ENCODE measurements at places on chromosomes 1 and 21.

DNA sequence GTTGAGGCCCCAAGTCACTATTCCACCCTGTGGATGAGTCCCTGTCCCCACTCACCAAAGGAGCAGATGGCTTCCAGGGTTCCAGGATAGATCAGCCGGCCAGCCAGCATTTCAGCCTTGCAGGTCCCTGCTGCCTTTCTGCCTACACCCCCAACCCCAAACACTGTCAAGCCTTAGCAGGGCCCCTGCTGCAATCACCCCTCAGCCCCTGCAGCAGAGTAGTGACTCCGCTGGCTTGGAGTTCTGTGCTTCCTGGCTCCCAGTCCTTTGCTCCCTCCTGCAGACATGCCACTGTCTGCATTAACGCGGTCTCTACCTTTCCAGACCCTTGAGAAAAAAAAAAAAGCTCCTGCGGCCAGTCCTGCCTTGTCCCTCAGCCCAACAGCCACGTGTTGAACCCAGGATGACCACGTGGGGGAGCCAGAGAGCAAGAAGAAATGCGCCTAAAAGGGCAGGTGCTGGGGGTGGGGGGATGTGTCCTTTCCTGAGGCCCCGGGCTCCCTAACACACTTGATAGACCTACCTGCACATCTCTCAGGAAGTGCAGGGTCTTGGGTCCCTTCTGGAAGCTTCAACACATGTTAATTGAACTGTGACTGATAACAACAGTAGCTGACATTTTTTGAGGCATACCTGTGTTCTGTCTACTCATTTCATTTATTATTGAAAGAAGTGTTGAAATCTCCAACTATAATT lies 37.4 kb downstream of the RASSF5 start:
- DNase-seq: no peak

DNA sequence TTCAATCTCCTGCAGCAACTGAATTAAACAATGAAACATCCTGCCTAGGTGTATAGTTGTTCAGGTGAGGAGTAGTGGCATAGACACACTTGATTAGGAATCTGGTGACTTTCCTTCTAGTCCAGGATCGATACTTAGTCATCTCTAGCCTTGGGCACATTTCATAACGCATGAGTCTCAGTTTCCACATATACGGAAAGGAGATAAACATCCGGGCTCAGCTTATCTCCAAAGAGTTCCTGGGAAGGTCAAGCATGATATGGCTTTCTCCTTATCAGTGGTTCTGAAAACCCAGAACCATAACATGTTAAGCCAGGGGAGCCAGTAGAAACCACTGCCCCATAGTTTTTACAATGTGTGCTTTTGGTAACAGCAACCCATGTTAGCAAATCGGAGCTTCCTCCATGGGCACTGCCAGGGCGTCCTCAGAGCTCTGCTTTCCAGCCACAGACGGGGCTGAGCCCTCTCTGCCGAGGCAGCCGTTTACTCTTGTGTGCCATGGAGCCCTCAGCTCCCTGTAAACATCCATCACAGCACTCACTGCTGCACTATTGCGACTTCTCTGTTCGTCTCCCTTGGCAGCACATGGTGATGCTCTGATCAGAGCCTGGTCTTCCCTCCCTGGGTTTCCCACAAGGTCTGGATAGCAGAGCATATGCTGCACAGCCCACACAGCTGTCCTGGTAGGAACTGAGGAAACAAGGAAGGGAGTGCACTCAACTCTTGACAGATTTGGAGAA lies 34.6 kb downstream of the RUNX1 start:
- DNase-seq: no peak

DNA sequence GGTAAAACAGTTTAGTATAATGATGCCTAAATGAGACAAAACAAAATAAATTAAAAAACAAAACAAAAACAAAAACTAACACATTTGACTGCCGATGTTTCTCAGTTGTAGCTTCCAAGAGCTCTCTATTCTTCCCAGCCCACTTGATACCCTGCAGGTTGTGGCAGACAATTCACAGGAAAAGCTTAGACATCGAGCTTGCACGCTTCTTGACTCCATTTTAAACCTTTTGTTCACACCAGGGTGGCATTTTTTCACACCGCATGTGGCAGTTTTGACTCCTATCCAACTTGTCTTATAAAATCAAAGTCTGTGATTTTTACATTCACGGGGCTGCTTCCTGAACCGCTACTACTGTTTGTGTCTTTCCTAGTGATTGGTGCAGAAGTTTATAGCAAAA lies 575.9 kb downstream of the USP25 start:
- no peak for DNase-seq

DNA sequence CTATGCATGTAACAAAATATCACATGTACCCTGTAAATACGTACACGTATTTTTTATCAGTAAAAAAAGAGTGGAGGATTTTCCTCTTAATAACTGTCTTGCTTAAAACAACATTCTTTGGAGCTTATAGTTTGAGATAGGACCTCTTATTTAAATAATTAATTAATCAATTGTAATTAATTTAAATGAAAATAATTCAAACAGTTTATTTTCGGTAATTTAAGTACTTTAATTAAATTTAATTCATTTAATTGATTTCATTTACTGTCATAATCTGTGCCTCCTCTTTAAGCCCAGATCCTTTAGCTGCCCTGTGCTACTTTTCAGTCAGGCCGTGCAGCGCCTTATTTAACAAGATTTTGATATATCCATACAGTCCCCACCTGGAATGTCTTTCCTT lies 427.0 kb downstream of the HLX start:
- no peak for DNase-seq

DNA sequence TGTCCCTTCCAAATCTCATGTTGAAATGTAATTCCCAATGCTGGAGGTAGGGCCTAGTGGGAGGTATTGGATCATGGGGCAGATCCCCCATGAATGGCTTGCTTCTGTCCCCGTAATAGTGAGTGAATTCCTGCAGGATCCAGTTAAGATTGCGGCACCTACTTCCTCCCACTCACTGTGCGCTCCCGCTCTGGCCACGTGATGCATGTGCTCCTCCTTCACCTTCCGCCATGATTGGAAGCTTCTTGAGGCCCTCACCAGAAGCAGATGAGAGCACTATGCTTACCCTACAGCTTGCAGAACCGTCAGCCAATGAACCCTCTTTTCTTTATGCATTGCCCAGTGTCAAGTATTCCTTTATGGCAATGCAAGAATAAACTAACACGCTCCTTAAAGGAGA lies 14.9 kb upstream of the RAB3GAP2 start:
- DNase-seq: no peak

GRCh38 chr1:101964708-101965107 lies 32.0 kb downstream of the OLFM3 start:
- no peak for DNase-seq

DNA sequence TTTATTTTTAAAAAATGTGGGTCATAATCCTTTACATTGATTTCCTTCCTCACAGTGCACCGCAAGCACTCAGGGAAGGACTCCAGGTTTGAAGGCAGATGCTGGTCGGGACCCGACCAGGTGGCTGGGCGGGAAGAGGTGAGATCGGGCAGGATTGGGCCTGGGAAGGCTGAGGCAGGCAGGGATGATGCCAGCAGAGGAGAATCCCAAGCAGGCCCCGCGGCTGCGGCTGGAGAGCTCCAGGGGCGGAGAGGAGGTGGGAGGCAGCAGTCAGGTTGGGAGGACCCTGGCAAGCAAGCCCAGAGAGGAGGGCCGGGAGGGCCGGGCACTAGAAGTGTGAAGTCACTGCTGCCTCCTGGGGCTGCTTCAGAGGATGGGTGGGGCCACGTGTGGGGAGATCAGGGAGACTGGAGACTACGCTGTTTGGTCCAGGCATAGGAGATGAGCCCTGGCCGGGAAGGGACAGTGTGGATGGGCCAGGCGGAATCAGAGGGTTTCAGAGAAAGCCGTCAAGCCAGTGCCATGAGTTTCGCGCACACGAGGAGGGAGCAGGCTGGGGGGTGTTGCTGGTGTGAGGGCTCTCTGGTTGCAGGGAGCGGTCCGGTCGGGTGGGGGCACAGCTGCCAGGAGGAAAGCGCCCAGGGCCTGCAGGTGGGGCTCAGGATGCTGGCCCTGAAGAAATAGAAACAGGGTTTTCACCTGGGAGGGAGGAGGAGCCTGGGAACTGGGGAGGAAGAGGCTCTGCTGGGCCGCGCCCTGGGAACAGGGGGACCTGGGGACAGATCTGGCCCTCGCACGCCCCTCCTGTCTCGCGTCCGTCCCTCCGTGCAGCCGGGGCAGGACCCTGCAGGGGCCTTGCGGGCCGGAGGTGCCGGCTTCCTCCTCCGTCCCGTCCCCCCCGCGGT lies 888 bp upstream of the COL18A1 start:
- no peak for DNase-seq

- DNase-seq: peak; percentile 6
Observed at GRCh38 chr1:197066719-197067456, at the start of gene F13B. F13B (minus strand) TSS chr1:197067260; CDS start chr1:197067223, 37 bp downstream.

DNA sequence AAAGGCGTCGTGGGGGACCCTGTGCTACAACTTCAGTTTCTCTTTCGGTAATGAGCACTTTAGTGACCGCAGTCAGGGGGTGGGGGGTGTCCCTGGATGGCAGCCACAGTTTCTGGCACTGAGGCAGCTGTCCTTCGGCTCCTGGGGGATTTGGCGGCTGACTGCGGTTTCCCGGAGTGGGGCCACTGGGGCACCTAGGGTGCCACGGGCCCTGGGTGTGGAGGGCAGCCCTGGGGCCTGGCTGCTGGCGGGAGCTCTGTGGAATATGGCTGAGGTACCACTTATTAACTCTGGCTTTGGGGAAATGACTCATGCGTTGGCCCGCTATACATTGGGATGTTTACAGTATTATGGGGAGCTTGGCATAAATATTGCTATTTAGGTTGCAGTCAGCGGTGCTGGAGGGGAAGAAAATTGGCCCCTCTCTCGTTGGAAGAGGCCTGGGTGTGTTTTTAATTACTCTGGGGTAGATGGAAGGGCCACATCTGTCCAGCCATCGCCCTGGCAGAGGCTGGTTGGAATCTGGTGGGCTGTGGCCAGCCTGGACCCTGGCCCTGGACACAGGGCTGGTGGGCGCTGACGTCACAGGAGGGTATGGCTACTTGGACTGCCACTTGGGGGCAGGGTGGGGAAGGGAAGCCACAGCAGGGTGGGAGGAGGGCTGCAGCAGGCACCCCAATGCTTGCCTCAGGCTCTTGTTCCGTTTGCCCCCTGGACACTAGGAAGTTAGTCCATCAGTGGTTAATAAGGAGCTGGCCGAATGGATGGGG lies 2.0 kb downstream of the EPHB2 start:
- DNase-seq: no peak

All from HCEC 1CT (cell line).